T follicular helper cell (primary cell): ENCODE measurements at places on chromosomes 1 and 21.
A peak's percentile ranks its signal among the peaks of the same experiment; 100 is the strongest.

GRCh38 chr1:159898527-159898926, 1.4 kb downstream of the CFAP45 start:
- DNase-seq = no peak

- no peak for DNase-seq
Measured at GRCh38 chr1:81044708-81045107, 756.0 kb upstream of the ADGRL2 start.

DNA sequence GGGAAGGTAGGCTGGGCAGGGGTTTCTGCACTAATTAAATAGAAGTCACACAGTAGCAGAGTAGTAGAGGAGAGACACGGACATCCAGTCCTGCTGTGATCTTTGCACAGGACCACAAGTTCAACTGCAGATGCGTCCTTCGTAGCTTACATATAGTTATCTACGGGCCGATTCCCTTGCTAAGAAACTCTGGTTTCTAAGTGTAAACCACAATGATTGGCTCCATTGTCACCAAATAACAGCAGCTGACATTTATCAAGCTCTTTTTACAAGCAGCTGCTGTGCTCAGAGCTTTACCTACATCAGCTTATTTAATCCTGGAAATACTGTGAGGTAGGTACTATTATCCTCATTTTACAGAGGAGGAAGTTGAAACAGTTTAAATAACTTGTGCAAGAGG, 3.1 kb downstream of the SLC45A3 start:
- DNase-seq = no peak

- no peak for DNase-seq
Measured at GRCh38 chr21:29187944-29188343, 57.5 kb downstream of the MAP3K7CL start.

GRCh38 chr1:37999430-38000232, 5.7 kb downstream of the FHL3 start:
- DNase-seq = no peak

DNA sequence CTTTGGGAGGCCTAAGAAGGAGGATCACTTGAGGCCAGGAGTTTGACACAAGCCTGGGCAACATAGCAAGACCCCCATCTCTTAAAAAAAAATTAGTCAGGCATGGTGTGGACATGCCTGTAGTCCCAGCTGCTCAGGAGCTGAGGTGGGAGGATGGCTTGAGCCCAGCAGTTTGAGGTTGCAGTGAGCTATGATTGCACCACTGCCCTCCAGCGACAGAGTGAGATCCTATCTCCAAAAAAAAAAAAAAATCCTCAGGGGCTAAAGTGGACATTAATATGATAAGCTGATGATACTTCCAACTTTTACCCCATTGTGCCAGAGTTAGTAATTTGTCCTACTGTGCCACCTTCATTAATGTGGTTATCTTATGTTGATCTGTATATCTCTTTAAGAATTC, 327.8 kb upstream of the FMN2 start:
- no peak for DNase-seq

DNA sequence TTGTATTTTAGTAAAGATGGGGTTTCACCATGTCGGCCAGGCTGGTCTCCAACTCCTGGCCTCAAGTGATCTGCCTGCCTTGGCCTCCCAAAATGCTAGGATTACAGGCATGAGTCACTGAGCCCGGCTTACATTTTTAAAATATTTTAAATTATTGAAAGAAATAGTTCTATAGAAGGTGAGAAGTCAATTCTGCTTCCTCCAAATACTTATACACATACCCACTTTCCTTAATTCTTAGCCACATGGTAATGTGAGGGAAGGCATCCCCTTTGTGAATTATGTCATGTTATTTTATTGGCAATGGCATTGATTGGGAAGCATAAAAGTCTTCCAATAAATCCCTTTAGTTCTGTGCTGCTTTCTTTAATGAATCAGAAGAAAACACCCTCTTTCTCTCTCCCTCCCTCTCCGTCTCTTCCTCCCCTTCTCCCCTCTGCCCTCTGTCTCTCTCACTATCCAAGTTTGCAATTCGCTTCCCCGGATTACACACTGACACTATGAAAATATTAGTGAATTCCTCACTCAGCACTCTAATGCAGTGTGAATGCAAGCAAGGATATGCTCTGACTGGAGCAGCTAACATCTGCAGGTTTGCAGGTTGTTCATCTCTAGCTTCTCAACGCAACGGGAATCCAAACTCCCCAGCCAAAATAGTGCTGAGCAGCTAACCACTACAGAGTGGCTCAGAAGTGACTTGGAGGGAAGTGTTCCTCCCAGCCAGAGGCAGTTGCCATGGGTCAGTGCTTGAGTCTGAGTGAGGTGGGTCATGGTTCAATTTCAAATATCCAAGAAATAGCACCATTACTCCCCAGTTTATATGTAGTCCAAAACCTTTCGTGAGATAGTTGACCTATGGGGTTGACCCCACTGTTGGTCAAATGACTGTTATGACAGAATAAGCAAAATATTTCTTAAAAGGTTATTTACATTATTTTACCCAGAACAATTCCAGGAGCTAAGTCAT, 77.8 kb upstream of the CD55 start:
- DNase-seq = no peak

GRCh38 chr1:150961756-150962155, 12.9 kb downstream of the CERS2 start:
- DNase-seq = no peak

DNA sequence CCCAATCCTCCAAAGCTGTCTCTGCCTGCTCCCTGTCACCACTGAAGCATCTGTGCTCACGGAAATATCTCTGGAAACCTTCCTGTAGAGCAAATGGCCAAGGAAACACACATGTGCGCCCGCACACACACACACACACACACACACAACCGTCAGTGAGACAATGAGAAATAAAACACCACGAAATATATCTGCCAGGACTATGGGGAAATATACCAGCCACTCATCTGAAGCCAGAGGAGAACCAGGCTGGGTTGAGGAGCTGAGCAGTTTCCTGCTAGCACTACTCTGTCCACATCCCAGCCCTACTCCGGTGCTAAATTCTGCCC, 25.1 kb upstream of the PLXNA2 start:
- DNase-seq = no peak

GRCh38 chr1:32241001-32241763, 5.8 kb upstream of the FAM167B start:
- DNase-seq = no peak

GRCh38 chr1:59506952-59507351, 210.1 kb downstream of the FGGY start:
- DNase-seq = no peak

DNA sequence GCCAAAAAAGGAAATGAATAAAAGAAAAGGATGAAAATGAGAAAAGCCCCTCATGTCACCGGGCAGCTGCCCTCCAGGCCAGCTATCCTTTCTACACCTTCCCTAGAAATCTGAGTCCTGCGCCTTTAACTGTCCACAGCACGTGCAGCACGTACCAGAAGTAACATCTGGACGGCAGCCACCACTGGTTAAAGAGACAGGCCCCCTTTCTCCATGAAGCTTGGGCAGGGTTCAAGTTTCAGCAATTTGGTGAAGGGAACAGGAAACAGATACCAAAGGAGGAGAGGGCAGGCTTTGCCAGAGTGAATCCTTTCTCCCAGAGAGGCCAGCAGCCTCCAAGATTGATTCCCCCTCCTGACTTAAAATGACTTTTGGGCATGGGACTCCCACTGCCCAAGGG, 3.6 kb upstream of the KIAA2013 start:
- no peak for DNase-seq

DNA sequence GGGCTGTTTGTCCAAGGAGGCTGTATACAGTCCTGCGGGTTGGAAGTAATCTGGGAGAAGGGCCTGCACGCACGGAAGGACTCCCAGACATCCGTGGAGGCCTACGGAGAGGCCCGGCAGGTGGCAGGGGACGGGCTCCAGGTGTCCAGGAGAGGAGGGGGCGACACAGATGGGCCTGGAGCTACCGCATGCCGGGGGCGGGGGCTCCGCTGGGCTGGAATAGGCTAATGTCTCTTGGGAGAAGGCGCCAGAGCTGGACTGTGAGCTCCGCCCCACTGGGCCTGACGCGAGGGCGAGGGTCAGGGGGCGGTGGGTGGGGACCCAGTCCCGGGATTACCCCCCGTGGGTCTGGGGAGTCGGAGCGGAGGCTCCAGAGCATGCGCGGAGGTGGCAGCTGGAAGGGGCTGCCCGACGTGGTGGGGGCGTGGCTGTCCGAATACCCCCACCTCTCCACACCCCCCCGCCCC, 659 bp downstream of the AGO1 start:
- DNase-seq = peak; percentile 19

DNA sequence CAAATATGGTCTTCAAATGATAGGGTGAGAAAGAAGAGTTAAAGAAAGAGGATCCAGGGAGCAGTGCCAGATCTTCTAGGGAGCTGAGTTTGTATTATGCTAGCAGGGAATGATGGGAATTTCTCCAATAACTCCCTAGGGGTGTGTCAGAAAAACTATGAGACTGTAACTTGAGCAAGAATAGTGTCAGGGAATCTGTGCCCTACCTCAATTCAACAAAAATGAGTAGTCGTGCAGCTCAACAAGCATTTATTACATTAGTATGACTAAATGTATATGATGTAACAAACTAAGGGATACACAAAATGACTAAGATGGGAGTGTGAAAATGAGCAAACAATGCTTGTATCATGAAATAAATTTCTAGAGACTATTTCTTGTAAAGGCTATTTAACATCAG, 24.2 kb downstream of the SPAG17 start:
- no peak for DNase-seq

GRCh38 chr21:18157406-18157805, 87.2 kb upstream of the CHODL start:
- DNase-seq = no peak

- DNase-seq = no peak
Measured at GRCh38 chr1:79006564-79006963, at the start of gene ADGRL4. Gene ADGRL4, minus strand, starts transcription at chr1:79006730. Its CDS starts 76 bp downstream, at chr1:79006654.

DNA sequence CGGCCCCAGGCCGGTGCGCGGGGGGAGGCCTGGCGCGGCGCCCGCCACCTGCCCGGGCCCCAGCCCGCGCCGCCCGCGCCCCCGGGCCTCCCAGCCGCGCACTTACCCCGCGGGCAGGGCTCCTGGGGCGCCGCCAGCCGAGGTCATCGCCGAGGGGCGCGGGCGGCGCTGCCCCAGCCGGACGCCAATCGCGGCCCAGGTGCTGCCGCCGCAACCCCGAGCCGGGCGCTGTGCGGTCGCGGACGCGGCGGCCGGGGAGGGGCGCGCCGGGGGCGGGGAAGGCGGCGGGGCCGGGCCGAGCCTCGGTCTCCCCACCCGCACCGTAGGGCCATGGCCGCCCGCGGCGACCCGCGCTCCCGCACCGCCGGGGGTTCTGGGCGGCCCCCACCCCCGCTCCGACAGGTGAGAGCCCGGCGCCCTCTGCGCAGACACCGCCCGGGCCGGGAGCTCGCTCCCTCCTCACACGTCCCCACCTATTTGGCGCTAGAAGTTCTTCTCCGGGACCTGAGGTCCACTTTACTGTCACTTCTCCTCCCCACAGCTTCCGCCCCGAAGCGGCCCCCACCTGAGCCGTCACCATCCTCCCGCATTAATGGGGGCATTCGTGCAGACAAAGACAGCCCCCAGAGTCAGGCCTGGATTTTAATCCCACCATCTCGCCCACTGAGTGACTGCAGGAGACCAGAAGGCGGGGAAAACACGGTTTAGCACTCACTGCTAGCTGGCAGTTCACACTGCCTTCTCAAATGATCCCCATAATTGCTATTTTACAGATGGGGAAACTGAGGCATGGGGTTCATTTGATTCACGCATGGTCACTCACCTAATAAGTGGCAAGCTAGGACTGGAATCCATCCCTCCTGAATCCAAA, at the start of gene TTC39A:
TSS of gene TTC39A (minus strand) at position 232 of the 871 bp plus-strand sequence. CDS start at position 147, 85 bp downstream.
- no peak for DNase-seq

DNA sequence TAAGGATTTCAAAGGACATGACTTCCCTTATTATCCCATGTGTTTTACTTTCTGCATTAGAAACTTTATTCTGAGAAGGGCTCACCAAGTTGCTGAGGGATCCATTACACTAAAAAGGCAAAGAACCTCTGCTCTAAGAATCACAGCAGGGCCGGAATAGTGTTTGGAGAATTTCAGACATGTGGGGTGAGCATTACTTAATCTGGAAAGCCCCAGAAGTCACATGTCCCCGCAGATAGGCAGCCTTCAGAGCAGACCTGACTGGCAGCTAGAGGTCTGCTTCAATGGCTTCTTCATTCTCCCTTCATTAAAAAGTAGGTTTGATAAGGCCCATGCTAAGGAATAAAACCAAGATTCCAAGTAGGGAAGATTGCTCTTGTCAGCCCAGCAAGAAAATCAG, 52.6 kb upstream of the RBM15 start:
- DNase-seq = no peak

GRCh38 chr21:34530261-34530660, 18.3 kb upstream of the KCNE1 start:
- DNase-seq = no peak

GRCh38 chr1:209729436-209729835, 24.8 kb downstream of the HSD11B1 start:
- no peak for DNase-seq

DNA sequence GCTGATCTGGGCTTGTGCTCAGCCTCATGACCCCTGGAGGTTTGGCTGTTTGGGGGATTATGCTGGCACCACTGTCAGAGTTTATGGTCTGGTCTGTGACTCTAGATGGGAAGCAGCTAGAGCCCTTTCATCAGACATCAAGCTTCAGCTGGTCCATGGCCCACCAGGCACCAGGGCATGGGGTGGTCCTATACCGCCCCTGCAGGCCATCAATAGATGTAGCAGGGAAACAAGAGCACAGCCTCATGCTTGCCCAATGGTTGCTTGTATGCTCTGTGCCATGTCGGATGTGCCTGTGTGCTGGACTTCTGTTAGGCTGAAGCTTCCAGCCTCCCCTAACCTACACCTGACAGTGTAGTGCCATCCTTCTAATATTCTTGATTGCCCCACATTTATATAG, 71.1 kb upstream of the CD34 start:
- no peak for DNase-seq

DNA sequence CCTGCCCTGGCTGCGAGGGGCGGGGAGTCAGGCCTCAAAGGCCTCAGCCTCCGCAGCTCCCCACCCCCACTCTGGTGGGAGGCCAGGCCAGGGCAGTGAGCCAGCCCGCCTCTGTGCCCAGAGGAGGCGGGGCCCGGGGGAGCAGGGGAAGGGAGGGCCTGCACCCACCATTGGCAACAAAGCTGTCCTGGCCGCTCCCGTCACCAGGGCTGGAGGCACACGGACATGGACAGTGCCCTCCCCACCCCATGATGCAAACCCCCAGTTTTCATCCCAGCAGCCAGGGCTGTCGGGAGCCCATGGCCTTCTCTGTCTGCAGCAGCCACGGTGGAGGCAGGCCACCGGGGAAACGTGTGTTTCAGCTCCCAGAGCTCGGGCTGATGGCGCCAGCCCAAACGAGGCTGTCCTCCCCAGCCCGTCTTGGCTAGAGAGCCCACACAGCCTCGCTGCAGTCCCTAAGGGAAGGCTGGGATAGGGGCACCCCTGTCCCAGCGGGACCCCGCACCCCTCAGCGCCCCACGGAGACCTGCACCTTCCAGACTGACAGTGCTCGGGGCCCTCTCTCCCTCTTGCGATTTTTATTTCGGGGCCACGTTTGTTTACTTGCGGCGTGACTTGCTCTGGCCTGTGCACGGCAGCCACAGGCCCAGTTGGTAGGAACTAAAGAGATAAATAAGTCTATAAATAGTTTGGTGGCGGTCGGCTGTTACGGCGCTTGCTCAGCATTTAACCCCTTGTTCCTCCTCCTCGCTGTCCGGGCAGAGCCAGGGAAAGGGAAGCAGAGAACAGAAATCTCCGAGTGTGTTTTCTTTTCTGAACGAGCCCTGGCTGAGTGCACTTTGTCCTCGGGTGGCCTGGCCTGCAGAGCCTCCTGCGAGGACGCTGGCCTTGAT, 101.8 kb downstream of the PRDM16 start:
- DNase-seq = no peak

GRCh38 chr21:25813917-25814316, 79.1 kb downstream of the GABPA start:
- DNase-seq = no peak

- no peak for DNase-seq
Measured at GRCh38 chr1:183002797-183003196, 20.4 kb upstream of the LAMC1 start.
